ENCODE measurements at places on chromosomes 12 and 14.

DNA sequence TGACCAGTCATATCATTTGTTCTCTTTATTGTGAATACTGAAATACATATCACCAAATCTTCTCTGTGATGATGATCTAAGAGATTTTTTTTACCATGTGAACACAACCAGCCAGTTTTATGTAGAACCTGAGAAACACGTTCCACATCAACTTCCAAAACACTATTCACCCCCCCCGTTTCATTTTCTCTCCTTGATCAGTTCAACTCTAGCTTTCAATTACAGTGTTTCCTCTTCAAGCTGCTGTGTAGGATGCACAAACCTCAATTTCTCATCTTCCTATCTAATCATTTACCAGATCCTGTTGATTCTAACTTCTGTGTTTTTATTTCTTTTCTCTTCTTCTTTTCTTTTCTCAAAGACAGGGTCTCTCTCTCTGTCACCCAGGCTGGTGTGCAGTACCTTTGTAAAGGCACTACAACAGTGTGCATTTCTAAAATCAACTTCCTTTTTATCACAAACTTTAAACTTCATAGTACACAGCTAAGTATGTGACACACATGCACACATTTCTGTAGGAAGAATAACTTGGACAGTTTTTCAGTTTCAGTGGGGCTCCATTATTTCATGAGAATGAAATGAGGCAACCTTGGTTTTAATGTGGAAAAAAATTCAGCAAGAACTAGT is 149.9 kb upstream of the FBXO33 start:
- DNase-seq: no peak

- DNase-seq: no peak
Measured at GRCh38 chr12:102806110-102806509, 110.9 kb downstream of the PAH start.

DNA sequence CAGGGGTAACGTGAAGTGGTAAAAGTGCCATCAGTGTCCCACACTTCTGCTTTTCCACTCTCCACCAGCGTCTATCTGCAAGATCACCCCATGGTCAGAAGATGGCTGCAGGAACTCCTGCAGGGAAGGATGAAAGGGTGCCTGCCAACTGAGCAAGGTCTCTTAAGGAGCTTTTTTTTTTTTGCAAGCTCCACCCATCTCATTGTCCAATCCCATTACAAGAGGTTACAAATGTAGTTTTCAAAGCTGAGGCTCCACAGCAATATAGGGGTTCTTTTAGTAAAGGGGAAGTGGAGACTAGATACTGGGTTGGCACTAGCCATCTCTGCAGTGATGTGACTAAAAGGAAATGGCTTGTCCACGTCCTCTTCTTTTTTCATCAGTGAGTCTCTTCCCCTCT is 5.9 kb upstream of the BHLHE41 start:
- no peak for DNase-seq

GRCh38 chr12:51357374-51358047 is 11.0 kb upstream of the CELA1 start:
- no peak for DNase-seq

DNA sequence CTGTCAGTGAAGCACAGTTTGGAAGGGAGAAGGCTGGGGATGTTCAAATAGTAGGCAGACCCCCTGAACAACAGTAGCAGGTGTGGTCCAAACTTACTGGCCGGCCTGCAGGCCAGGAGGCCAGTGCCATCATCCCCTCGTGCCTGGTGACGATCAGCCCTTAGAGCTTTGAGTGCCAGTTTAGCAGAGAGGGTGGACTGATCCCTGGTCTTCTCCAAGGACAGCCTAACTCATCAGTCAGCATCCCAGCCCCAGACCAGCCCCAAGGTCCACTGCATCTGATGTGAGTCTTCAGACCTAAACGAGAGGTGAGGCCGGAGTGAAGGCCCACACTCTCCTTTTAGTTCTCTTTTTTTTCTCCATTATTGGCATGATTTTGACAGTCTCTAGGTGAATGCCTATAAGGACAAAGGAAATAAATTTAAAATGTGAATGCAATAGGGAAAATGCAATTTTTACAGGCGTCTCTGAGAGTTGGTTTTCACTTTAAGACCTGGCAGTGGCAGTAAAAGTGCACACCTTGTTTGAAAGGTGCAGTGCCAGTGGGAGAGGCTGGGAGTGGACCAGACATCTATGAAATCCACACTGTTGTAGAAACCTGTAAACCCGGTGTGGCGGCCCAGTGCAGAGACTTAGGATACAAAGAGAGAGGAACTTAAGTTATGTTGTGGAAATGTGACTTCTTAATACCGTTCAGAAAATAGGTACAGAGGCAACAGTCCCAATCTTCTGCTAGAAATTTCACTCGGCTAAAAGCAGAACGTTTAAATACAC is 311.2 kb downstream of the CACNA1C start:
- DNase-seq: no peak

DNA sequence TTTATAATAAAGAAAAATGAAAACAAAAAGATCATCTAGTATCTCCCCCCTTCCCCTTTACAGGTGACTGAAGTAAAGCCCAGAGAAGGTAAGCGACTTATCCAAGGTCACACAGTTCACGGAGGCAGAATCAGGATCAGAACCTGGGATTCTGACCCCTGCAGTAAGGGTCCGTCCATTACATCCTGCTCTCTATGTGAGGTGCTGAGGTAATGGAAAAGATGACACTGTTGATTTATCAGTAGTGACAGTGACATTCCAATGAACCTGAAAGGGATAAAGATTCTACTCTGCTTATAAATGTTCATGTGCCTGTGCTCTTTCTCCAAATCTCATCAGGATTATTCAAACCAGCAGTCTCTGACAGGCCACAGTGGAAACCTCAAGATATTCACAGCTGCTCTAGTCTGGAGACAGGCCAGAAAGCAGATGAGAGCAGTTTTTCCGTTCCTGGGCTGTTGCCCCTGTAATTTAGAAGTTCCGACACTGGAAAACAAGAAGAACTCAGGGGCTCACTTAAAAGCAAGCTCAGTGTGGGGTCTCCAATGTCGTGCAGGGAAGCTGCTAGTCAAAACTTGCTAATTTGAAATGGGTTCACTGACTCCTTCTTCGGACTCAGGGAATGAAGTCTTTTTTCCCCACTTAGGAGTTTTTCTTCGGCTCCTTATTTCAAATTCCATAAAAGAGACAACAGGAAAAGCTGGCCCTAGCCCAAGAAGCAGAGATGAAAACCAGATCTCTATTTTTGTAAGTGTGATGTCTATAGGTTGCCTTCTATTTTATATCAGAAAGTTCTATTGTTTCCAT is 131.8 kb upstream of the EEA1 start:
- DNase-seq: no peak

DNA sequence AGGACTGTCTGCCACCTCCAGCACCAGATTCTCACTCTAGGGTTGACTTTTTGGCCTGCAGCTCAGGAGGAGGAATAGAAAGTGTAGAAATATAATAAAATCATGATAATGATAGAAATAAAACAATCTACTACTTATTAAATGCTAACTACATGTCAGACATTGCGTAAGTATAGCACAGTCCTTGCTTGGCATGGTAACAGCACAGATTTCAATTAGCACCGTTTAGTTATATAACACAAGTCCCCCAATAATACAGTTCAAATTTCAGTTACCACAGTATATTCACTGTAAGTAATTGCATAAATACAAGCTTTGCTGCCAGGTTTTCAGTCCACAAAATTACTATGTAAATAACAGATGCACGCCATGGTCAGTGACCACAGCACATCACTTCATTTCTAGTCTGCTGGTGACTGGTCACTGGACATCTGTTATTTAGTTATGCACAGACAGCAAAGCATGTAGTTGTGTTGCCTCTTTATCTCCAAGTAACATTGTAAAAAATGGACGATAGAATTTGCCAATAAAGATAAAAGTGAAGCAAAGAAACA is 6.5 kb upstream of the GLT8D2 start:
- no peak for DNase-seq

DNA sequence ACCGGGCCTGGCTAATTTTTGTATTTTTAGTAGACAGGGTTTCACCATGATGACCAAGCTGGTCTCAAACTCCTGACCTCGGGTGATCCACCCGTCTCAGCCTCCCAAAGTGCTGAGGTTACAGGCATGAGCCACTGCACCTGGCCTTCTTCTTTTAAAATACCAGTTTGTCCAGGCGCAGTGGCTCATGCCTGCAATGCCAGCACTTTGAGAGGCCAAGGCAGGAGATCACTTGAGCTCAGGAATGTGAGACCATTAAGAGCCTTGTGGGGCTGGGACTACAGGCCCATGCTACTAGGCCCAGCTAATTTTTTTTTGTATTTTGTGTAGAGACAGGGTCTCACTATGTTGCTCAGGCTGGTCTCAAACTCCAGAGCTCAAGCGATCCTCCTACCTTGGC is 8.1 kb upstream of the PEBP1 start:
- DNase-seq: no peak

DNA sequence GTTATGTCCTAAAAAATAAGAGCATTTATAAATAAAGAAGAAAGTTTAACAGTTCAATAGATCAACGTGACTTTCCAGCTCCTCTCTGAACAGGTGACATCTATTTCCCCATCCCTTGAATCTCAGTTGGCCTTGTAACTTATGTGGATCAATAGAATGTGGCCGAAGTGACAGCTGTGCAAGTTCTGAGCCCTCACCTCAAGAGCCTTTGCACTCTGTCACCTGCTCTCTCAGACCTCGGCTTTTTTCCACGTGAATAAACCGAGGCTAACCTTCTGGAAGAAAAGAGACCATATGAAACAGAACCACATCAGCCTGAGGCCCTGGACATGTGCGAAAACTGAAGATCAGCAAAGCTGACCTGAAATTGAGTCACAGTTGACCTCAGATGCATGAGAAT is 253.0 kb downstream of the DAD1 start:
- DNase-seq: no peak

DNA sequence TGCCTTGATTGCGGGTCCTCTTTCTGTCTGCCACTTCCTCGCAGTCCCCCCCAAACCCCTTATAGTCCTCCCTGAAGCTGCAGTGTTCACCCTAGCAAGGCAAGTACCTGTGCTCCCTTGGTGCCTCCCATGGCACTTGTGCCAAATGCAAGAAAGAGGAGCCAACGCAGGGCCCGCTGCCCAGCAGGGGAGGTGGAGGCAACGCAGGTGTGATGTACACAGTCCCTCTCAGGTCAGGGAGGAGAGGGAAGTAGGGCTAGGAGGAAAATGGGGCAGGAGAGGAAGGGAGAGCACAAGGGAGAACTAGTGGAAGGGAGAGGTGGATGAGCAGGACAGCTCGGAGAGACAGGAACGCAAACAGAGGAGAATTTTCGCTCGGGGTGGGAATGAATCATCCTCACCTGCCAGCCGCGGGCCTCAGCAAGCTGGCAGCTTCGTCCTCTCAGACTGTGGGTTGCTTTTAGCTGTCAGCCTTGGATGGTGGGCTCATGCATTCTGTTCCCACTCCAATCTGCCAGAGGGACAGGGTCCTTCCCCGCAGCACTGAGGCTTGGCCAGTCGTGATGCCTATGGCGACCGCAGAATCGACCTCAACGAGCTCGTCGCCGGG is 357.0 kb downstream of the CACNA1C start:
- no peak for DNase-seq

- no peak for DNase-seq
Measured at GRCh38 chr12:96502477-96502876, 13.1 kb downstream of the CFAP54 start.
